Right hindlimb (tissue), 1 donor: ENCODE measurements at places on chromosomes 7 and 10.

DNA sequence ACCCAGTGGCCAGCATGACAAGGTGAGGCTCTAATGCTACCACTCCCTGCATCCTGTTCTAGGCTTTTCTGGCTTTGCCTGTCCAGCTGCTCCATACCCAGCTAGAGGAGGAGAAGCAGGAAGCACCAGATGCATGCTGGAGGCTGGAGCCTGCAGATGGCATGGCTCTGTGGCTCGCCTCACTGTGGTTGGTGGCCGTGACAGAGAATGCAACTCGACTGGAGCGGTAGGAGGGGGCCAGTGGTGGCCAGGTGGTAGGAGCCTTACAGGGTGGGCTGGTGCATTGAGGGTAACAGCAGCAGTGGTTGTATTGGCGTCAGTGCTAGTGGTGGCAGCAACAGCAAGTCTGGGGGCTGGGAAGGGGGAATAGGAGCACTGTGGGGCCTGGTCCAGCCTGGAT lies 128.6 kb downstream of the ZNF248 start:
- no peak for DNase-seq

GRCh38 chr7:2405601-2406345 lies 2.4 kb downstream of the CHST12 start:
- no peak for DNase-seq

- no peak for DNase-seq
These were observed 817 bp upstream of the DNAJB6 start for GRCh38 chr7:157335991-157336382.

DNA sequence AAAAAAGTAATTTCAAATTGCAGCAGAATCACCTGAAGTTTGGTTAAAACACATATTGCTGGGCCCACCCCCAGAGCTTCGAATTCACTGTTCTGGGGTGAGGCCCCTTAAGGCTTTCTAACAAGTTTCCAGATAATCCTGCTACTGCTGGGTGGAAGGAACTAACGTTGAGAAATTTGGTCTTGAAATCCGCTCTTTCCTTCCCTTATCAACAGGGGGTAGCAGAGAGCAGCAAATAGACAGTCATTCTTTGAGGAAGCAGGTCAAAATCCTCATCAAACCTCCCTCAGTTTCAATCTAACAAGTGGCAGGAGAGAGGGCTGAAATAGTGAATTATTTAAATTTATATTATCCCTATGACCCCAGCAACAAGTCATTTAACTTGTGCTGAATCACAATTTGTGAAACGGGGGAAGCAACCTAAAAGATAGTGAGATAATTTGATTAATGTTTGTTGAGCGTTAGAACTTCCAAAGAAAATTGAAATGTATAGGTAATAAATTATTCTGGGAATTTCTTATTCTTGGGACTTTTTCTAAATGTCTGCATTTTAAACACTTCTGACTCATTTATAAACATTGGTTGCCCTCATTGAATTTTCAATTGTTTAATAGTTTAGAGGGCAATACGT lies 21.7 kb upstream of the MALSU1 start:
- no peak for DNase-seq

- DNase-seq = no peak
These were observed 133.2 kb downstream of the CUX1 start for GRCh38 chr7:101950450-101951119.

DNA sequence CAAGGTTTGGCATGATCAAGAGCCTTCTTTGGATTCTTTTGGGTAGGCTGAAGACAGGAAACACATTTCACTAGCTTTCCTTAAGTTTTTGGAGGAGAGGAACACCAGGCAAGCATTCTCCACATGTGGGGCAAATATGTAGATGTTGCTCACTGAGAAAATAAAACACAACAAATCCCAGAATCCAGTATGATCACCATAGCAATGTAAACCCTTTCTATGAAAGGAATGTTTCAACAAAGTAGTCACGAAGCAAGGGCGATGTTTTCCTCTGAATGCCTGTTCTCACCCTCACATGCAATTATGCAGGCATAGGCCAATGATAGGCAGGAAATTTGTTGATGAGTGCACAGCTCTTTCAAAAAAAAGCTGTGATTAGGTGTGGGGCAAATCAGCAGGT lies 20.5 kb upstream of the CEP41 start:
- DNase-seq = no peak

DNA sequence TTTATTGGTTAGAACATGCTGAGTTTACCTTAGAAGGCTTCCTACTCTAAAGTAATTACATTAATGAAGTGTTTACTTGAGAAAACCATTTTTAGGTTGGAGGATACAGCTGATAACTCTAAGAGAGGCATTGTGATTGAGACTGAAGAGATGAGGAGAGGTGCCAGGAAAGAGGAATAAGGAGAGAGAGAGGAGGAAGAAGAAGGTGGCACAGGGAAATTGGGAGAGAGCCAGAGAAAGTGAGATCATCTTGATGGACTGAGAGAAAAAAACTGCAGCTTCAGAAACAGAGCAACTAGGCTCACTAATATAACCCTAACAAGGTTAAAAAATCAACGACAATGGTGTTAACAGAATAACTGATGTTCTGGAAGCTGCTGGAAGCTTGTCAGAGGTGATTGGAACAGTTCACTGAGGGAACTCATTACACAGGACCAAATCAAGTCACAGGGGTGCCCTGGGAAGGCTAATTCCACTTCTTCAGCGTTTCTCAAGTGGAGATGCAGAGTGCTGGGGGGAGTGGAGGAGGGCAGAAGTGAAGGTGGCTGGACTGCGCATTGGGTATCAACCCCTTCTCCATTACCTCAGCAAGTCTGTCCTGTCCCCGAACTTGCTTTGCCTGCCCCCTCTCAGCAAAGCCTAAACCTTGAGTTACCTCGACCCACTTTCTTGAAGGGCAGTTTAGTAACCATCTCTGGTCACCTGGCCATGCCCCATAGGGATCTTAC lies 6.9 kb upstream of the SORBS1 start:
- no peak for DNase-seq

GRCh38 chr10:22159979-22160378 lies 57.8 kb downstream of the EBLN1 start:
- DNase-seq = no peak

DNA sequence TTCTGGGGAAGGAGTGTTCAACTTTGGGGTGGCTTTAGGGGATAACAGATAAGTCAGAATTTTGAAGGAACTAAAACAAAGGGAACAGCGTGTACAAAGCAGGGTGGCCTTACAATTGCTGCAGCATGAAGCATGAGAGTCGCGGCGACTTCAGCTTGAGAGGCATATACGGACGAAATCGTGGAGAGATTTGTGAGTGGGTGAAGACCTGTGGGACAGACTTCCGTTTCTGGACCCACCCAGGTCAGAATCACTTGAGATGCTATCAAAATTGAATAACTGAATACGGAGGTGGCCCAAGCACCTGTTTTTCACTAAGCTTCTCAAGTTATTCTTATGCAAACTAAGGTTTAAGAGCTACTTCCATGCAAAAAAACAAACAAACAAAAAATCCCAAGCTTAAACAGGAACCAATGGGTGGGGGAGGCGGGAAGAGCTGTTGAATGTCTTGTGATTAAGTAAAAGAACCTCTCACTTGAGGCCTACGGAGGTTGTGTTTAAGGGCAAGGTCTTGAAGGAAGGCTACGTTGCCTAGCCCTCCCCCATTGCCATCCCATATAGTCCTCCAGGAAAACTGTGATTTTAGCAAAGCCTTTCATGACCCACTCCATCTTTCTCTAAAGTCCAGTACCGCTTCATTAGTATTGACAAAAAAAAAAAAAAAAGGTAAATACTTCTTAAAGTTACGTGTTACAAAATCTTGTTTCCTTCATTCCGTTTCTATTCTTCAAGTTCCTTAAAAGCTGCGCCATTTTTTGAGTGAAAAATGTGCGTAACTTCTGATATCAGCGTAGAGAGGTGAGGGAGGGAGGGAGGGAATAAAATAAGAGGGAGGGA lies 1.3 kb upstream of the TRIM24 start:
- no peak for DNase-seq
